ENCODE measurements at places on chromosomes 7 and 10.

GRCh38 chr10:29297678-29298077, 8.8 kb downstream of the LYZL1 start:
- no peak for DNase-seq

- no peak for DNase-seq
Observed at GRCh38 chr10:87861566-87861952, 1.8 kb downstream of the KLLN start.

- no peak for DNase-seq
Observed at GRCh38 chr7:141158561-141158960, 84.7 kb downstream of the TMEM178B start.

- DNase-seq: no peak
Observed at GRCh38 chr7:154212861-154213260, 160.7 kb downstream of the DPP6 start.

- no peak for DNase-seq
Observed at GRCh38 chr10:29950391-29950790, 109.0 kb downstream of the JCAD start.

Measured in DMS 273 treated with DMSO at 0.1 percent for 48 hours (cell line).